ENCODE measurements at places on chromosomes 5 and 9.
A peak's percentile ranks its signal among the peaks of the same experiment; 100 is the strongest.

DNA sequence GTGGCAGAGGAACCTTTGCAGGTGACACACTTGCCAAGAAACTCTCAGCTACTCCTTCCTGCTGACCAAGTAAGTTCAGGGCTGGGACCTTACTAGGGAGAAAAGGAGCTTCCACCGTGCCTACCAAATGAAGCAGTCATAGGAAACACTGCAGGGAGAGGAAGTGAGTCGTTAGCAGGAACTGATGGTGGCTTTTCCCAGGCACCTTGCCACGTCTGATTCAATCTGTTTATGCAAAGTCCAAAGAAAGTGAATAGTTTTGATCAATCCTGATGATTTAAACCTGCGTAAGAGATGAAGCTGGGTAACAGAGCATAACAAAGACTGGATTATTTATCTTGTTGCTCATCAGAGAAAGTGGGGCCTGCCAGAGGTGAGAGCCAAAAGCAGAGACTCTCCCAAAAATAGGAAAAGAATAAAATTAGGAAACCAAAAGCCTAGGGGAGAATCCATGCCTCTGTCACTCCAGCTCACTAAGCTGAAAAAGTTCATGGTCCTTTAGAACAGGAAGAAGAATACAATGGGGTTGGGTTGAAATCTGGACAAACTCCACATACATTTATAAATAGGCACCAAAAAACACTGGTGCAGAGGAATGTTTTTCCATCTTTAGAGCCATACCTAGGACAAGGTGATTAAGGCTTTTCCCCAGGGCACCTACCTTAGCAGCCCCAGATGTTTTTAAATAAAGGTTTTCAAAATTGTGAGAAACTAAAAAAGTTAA, 9.3 kb upstream of the PFDN1 start:
- peak; percentile 76 for DNase-seq

DNA sequence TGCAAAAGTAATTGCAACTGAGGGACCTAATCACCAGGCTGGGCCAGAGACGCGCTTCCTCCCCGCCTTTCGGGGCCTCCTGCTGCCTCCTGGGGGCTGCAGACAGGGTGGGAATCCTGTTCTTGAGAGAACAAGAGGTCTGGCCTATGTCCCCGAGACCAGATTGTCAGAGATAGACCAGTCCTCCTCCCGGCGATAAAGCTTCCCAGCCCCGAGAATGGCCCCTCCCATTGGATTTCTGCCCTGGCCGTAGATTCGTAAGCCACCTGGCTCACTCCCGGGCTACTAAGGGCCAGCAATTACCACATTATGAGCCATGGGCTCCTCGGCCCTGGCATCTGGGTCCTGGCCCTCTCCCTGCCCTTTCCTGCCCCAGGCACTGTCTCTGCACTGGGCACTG, 70.4 kb downstream of the HRH2 start:
- DNase-seq = no peak

- no peak for DNase-seq
Measured at GRCh38 chr9:3023449-3023848, 179.6 kb upstream of the PUM3 start.

DNA sequence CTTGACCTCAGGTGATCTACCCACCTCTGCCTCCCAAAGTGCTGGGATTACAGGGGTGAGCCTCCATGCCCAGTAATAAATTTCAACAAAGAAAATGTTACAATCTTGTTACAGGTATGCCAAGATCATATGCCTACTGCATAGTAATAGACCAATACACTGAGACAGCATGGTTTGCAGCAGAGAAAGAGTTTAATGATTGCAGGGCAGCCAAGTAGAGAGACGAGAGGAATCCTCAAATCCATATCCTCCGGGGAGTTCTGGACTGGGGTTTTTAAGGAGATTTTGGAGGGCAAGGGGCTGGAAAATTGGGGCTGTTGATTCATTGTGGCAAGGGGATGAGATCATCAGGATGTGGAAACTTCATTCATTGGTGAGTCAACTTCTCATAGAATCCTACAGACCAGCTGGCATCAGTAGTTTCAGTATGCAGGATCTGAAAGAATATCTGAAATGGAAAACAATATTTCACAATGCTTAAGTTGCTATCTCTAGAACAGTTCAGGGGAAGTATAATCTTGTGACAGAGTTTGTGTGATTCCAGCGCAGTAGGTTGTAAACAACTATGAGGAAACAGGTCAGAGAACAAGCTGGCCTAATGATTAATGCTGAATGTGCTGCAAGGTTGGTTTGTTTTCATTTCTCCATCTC, 14.8 kb upstream of the TUT7 start:
- DNase-seq = peak; percentile 98

DNA sequence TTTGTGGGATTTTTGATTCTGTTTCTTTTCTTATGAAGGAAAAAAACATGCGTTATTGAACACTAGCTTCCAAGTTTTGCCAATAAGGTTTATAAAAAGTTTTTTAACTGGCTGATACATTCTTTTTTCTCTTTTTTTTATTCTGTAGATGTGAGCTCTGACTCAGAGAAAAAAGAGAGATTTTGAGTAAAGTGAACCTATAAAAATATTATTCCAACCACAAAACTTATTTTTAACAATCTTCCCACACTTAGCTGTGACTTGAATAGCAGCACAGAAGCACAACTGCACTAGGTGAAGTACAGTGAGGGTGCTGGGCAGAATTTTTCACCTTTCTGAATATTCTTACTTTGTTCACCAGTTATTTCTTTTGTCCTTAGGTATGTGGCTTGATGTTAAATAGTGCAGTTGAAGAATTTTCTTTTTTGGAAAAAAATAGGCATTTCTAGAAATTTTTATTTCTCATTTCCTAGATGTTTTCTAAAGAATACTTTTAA, 41.6 kb downstream of the CHSY3 start:
- DNase-seq = no peak

GRCh38 chr9:94719878-94720277, 6.6 kb upstream of the AOPEP start:
- no peak for DNase-seq

GRCh38 chr5:55021410-55021809, 2.6 kb upstream of the GZMK start:
- peak; percentile 64 for DNase-seq

GRCh38 chr5:146753641-146754040, 124.9 kb downstream of the PPP2R2B start:
- DNase-seq = no peak

DNA sequence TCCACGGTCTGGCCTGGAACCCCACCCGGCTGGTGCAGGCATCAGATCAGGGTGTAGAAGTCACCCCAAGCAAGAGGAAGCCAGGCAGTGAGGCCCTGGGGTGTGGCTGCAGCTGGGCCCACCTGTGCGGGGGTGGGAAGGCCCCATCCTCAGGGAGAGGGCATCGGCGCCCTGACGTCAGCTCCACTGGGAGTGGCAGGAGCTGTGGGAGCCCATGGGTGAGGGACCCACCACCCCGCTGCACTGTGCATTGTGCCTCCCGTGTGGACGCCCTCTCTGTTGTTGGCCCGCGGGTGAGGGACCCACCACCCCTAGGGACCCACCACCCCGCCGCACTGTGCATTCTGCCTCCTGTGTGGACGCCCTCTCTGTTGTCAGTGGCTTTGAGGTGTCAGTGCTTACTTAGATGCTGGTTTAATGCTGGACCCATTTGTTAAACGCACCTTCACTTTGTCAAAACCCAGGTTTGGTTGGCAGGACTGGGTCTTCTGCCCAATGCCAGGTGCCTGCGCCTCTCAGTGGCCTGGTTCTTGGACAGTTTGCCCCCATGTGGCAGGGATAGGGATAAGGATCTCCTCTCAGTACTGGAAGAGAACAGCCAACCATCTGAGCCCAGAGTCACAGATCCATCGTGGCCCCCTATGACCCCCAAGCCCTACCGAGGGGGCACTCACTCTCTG, 6.9 kb upstream of the EXOC3 start:
- DNase-seq = peak; percentile 47

GRCh38 chr9:28774433-28775235, 1201.4 kb upstream of the C9orf72 start:
- DNase-seq = peak; percentile 67

DNA sequence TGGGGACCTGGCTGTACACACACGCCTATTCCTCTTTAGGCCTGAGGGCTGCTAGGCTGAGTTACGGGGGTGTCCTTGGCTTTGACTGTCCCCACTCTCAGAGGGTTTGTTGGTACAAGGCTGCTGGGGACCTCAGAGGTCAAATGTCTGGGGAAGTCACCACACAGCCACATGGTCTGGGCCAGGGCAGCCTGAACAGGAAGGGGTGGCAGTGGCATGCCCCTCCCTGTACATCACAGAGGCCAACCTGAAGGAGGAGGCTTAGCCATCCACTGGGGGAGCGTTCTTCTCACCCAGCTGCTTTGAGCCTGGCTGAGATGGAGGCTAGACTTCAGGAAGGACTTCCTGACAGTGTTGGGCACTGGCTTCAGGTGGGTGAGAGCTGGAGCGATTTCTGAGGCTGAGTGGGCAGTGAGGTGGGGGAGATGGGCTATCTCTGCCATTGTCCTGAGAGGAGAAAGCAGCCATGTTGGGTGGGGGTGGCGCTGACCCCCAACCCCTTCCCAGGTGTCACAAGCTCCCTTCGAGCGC, 36.3 kb downstream of the CXXC5 start:
- DNase-seq = no peak

GRCh38 chr5:133661389-133661788, 49.0 kb upstream of the FSTL4 start:
- no peak for DNase-seq

DNA sequence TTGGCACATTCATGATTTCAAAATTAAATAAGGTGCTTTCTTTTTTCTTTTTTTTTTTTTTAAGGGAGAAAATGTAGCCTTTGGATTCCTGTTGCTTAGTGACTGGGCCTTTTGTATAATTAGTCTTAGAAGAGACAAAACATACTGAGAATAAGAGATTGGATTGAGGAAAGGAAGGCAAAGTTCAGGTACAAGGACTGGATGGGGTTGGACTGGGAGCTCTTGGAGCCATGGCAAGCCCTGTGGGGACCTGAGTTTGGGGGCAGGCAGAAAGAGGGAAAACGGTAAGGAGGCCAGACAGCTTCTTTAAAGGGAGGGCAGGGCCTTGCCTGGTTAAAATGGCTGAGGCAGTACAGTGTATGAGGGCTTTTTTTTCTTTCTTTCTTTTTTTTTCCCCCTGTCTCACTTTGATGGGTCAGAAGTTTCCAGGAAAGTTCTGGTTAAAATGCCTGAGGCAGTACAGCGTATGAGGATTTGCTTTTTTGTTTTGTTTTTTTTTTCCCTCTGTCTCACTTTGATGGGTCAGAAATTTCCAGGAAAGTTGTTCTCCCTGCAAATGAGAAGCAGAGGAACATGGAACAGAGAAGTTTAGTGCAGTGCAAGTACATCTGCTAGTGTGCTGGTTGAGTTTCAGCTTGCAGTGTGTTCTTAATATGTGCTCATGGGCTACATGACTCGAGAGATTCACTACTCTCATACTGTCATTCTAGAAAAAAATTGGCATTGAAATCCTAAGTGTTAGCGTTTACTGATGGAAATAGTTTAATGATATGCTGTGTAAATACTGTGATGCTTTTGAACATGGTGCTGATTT, 16.8 kb downstream of the SNX18 start:
- no peak for DNase-seq

DNA sequence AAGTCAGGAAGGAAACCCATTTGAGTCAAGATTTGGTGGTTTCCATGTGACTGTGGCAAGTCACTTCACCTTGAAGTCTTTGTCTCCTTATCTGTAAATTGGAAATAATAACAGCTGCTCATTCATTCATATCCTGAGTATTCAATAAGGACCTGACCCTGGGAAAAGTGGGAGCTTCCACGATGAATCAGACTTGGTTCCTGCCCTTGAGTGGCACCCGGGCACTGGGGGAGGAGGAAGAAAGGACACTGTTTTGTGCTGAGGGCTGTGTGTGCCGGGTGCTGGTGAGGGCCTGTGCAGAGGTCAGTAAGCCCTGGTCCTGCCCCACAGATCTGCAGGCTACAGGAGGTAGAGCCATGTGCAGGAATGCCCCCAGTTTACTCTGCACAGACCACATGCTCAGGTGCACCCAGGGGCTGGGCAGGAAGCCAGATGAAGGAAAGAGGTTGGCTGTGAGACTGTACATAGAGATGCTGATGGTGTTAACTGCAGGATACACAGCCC, 6.8 kb downstream of the NDST1 start:
- DNase-seq = no peak

DNA sequence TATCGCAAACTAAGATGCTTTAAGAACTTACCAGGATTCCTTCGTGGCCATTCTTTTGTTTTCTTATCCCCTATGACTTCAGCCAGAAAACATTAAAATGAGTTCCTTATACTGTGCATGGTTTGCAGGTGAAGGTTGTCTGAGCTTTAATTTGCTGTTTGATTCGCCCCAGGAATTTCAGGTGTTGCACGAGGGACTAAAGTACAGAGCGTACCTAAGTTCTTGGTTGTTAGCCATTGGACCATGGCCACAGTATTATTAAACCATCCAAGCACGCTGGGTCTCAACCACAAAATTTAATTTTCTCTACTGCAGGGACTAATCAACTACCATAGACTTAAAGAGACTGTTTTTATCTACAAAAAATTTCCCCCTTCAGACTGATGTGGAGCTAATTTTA, 208.4 kb upstream of the MPDZ start:
- DNase-seq = no peak

- no peak for DNase-seq
Measured at GRCh38 chr9:91214867-91215266, 146.9 kb downstream of the AUH start.

DNA sequence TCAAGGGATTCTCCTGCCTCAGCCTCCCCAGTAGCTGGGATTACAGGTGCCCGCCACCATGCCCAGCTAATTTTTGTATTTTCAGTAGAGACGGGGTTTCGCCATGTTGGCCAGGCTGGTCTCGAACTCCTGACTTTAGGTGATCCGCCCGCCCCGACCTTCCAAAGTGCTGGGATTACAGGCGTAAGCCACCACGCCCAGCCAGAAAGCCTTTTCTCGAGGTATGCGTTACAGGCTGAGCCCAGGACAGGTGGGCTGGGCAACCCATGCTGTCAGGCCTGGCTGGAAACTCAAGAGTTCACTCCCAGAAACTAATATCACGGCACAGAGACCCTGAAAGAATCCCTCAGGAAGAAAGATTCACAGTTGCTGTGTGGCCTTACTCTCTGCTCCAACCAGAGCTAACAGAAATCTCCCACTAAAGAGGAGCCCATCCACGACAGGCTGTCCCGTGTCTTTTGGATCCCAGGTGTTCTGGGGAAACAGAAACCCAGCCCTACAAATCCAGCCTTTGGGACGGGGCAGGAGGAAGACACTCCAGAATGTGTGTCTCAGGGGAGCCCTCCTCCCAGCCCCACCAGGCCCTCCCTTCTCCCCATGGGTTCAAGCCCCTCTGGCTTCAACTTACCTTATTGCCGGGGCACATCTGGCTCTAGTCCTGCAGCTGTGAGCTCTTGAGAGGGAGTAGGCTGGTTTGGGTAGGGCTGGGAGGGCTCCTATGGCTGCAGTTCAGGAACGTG, 400 bp downstream of the TIFAB start:
- no peak for DNase-seq

DNA sequence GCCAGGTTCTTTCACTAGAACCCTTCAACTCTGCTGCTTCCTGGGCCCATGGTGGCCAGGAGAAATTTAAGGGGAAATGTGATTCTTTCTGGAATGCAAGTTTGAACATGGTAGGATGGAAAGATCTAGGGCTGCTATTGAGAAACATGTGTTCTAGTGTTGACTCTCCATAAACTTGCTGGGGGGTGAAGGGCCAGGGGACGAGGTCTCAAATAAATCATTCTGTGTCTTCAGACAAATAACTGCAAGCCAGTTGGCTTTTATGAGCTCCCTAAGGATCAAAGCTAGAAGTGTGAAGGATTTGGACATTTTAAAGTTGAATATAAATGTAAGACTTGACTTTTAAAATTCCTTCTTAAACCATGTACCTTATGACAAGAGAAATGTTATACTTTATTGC, 78.5 kb downstream of the ZNF366 start:
- no peak for DNase-seq

GRCh38 chr5:71662381-71662780, 56.7 kb upstream of the CARTPT start:
- DNase-seq = no peak
